Mesendoderm (in vitro differentiated cells): ENCODE measurements at places on chromosomes 2 and 18.
A peak's percentile ranks its signal among the peaks of the same experiment; 100 is the strongest.

DNA sequence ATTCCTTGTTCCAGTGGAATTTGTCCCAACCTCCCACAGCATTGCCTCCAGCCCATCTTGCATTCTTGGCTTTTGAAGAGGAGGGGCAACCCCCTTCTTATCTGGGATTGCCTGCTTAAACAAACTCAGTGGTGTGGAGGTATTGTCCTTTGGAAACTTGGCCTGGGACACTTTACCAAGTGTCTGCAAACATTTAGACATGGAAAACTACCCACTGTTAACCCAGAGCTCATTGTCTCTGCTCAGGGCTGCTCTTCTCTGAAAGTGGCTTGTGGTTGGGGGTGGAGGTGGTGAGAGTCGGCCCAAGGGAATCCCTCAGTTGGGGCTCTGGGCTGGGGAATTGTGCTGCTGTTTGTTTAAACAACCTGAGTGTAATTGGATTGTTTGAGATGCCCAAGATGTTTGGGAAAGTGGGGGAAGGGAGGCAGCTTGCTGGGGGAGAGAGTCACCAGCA, 178.3 kb upstream of the GATA6 start:
- no peak overlapping the region for H3K4me3 ChIP-seq
- H3K27me3 ChIP-seq = no peaks in the 10 kb centered on the region
- H3K36me3 ChIP-seq = no peaks in the 10 kb centered on the region
- peak overlapping the region; percentile 87 for H3K27ac ChIP-seq
- peak; percentile 97 for DNase-seq

- no peak overlapping the region for H3K4me3 ChIP-seq
- no peak for DNase-seq
- no peaks in the 10 kb centered on the region for H3K27me3 ChIP-seq
- no peaks in the 10 kb centered on the region for H3K4me1 ChIP-seq
- H3K27ac ChIP-seq = no peak overlapping the region
Observed at GRCh38 chr2:202545523-202545922, 89.2 kb upstream of the FAM117B start.

DNA sequence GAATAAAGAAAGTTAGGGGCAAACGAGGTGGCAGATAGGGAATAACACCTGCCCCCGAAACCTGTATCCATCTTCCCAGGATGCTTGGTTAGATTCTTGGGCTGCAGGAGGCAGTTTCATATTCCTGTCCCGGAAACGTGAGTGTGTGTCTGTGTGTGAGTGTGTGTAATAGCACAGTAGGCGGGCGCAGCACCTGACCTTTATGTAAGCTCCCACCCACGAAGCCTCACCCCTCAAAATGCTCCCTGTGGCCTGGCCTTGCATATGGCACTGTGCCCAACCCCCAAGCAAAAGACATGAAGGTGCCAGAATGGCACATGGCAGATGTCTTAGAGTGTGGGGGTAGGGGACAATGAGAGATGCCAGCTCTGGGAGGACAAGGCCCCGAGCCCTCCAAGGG, 48.9 kb downstream of the EFR3B start:
- DNase-seq = no peak
- no peaks in the 10 kb centered on the region for H3K4me1 ChIP-seq
- no peaks in the 10 kb centered on the region for H3K36me3 ChIP-seq
- no peak overlapping the region for H3K27ac ChIP-seq

GRCh38 chr2:199258291-199258690, 199.4 kb downstream of the SATB2 start:
- no peaks in the 10 kb centered on the region for H3K4me1 ChIP-seq
- no peak overlapping the region for H3K4me3 ChIP-seq
- no peak overlapping the region for H3K27ac ChIP-seq
- H3K36me3 ChIP-seq = no peaks in the 10 kb centered on the region
- no peaks in the 10 kb centered on the region for H3K27me3 ChIP-seq

GRCh38 chr2:100679211-100679610, 116.4 kb downstream of the PDCL3 start:
- no peaks in the 10 kb centered on the region for H3K4me1 ChIP-seq
- DNase-seq = no peak
- no peaks in the 10 kb centered on the region for H3K36me3 ChIP-seq
- H3K27me3 ChIP-seq = no peaks in the 10 kb centered on the region
- no peak overlapping the region for H3K4me3 ChIP-seq
- H3K27ac ChIP-seq = no peak overlapping the region

- no peaks in the 10 kb centered on the region for H3K36me3 ChIP-seq
- no peak overlapping the region for H3K27ac ChIP-seq
- no peak overlapping the region for H3K4me3 ChIP-seq
- no peak for DNase-seq
- H3K27me3 ChIP-seq = no peaks in the 10 kb centered on the region
Observed at GRCh38 chr2:23603581-23603980, 218.6 kb downstream of the KLHL29 start.

DNA sequence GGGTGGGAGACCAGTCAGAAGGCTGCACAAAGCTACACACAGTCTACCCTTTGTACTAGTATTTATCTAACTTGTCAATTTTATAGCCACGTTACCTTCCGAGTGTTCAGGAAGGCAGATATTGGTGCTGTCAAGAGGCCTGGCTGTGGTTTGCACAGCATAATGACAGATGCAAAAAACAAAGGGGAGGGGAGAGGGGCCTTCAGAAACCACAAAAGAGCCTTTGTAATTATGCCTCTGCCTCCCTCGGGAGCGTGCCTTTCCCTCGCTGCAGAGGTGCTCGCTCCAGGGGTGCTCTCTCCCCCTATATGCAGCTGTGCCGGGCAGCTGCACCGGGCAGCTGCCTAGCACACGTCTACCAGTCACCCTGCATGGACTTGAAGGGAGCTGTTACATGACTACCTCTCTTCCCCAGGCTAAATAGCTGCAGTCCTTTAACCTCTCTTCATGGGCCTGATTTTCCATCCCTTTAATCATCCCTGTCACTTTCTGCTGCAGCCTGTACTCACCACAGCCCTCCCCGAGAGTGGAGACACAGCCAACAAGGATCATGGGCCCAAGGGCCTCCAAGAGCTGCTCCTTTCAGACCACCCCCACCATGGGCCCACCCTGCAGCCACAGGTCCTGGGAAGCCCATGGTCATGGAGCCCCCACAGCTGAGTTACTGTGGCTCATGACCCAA, 168.4 kb upstream of the PKDCC start:
- H3K27ac ChIP-seq = no peak overlapping the region
- H3K4me3 ChIP-seq = no peak overlapping the region
- no peaks in the 10 kb centered on the region for H3K4me1 ChIP-seq
- DNase-seq = no peak

DNA sequence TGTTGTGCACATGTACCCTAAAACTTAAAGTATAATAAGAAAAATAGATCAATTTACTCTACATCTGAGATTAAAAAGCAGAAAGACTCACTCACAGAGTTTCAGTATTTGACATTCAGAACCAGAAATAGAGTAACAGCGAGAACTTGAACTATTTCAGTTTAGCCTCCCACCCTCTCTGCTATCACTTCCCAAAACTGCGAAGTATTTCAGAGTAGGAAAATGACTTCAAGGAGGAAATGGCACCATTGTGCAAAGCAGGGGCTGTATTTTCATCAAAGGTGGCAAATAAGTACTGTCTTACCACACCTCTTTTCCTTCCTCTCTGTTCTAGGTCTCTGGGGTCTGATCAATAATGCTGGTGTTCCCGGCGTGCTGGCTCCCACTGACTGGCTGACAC, 13.6 kb downstream of the DHRS9 start:
- no peak overlapping the region for H3K27ac ChIP-seq
- DNase-seq = no peak
- no peak overlapping the region for H3K4me3 ChIP-seq
- H3K4me1 ChIP-seq = no peaks in the 10 kb centered on the region
- no peaks in the 10 kb centered on the region for H3K36me3 ChIP-seq

- no peak overlapping the region for H3K27ac ChIP-seq
- no peaks in the 10 kb centered on the region for H3K4me1 ChIP-seq
- no peaks in the 10 kb centered on the region for H3K36me3 ChIP-seq
- H3K4me3 ChIP-seq = no peak overlapping the region
- no peak for DNase-seq
Observed at GRCh38 chr2:36538335-36538734, 59.6 kb downstream of the FEZ2 start.

DNA sequence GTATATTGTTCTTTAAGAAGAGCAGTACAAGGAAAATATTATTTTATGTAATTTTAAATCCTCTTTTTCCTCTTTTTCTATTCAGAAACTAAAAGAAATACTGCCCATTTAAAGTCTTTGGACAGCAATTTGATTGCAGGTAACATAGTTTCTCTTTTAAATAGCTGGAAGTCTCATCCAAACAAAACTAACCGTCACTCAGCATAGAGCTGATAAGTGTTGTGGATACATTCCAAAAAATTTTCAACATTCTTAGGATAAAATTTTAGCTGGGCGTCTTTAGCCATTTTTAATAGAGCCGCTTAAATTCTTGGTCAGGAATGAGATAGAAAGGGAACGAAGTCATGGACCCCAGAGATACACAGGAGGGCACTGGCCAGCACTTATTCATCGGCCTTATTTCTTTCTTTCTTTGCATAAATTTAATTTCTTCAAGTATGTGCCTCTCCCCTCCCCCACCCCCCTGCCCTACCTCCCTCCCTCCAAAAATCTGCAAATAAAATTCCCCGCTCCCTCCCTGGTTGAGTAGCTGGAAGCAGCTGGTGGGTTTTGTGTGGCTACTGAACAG, 81.7 kb downstream of the GBX2 start:
- H3K36me3 ChIP-seq = no peaks in the 10 kb centered on the region
- no peaks in the 10 kb centered on the region for H3K27me3 ChIP-seq
- no peak overlapping the region for H3K4me3 ChIP-seq
- peaks cover 3% of the 10 kb centered on the region for H3K4me1 ChIP-seq
- no peak for DNase-seq
- peak overlapping the region; percentile 39 for H3K27ac ChIP-seq

GRCh38 chr18:51382081-51382480, 184.6 kb upstream of the MEX3C start:
- no peaks in the 10 kb centered on the region for H3K27me3 ChIP-seq
- no peak overlapping the region for H3K4me3 ChIP-seq
- DNase-seq = peak; percentile 65
- H3K36me3 ChIP-seq = no peaks in the 10 kb centered on the region

- no peak overlapping the region for H3K27ac ChIP-seq
- no peak for DNase-seq
- no peaks in the 10 kb centered on the region for H3K36me3 ChIP-seq
- H3K4me3 ChIP-seq = no peak overlapping the region
- no peaks in the 10 kb centered on the region for H3K27me3 ChIP-seq
Observed at GRCh38 chr2:190417045-190417842, 9.1 kb downstream of the MFSD6 start.

DNA sequence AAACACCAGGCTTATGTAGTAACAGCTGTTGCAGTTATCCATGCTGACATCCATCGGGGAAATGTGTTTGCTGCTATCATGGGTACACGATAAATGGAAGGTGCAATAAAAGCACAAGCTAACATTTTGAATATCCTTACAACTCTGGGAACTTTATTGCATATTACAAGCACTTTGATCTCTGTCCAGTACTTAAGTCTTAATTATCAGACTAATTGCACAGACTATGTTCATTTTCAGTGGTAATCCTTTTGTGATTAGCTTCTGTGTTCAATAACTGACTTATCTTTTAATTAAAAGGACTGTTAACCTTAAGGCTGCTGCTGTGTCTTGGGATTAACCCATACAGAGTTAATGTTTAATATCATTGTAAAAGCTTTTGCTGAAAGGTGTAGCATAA, 101.4 kb upstream of the ATP5MC3 start:
- H3K27ac ChIP-seq = no peak overlapping the region
- H3K4me1 ChIP-seq = no peaks in the 10 kb centered on the region
- H3K4me3 ChIP-seq = no peak overlapping the region
- DNase-seq = no peak
- no peaks in the 10 kb centered on the region for H3K36me3 ChIP-seq
- no peaks in the 10 kb centered on the region for H3K27me3 ChIP-seq

DNA sequence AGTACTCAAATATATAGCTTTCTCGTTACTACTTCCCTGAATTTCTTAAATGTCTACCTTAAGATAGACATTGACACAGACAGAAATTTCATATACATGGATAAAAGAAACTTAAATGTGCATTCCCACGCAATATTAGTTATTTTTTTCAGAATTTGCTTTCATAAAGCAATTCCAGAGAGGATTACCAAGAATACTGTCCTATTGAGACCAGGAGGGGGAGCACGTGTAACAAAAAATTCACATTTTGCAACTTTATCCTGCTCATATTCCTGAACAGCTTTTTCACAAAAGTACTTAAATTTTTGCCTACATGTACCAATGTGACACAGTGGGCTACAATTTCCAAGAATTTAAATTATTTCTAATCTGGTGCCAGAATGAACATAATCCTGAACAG, 30.7 kb upstream of the ERCC3 start:
- H3K4me1 ChIP-seq = no peaks in the 10 kb centered on the region
- peaks cover 2% of the 10 kb centered on the region for H3K36me3 ChIP-seq
- H3K27ac ChIP-seq = no peak overlapping the region
- peak; percentile 37 for DNase-seq
